ENCODE measurements at places on chromosomes 6 and 20. TPM values are rescaled to one million over a fixed set of nuclear protein-coding genes. Genes with fewer than 3 reads are reported as not detected.
A peak's percentile ranks its signal among the peaks of the same experiment; 100 is the strongest.

Gene ADGRG6
- total RNA-seq: 0.49 TPM

Gene TENT5A
- 36.9 TPM for total RNA-seq

Gene NKX2-2
- 78.8 TPM for total RNA-seq

Gene NKAIN4
- not detected for total RNA-seq

DNA sequence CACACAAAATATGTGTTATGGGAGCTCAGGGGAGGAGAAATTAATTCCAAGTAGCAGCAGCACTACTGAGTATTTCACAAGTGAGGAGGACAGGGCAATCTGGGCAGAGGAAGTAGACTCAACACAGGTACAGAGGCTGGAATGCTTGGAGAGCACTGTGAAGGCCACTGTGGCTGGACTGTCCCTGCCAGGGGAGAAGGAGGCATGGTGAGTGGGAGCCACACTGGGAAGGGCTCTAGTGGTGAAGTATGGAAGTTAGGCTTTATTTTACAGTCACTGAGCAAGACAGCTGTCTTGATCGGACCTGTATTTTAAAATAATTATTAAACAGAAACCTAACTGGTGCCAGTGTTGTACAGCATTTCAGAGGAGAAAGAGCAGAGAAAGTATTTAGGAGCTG, 28.8 kb downstream of the FAM229B start:
- H3K27me3 ChIP-seq: peaks cover 4% of the 10 kb centered on the region
- H3K36me3 ChIP-seq: no peaks in the 10 kb centered on the region
- no peak overlapping the region for H3K4me3 ChIP-seq
- no peak overlapping the region for H3K27ac ChIP-seq
- no peaks in the 10 kb centered on the region for H3K4me1 ChIP-seq
- DNase-seq: peak; percentile 2

DNA sequence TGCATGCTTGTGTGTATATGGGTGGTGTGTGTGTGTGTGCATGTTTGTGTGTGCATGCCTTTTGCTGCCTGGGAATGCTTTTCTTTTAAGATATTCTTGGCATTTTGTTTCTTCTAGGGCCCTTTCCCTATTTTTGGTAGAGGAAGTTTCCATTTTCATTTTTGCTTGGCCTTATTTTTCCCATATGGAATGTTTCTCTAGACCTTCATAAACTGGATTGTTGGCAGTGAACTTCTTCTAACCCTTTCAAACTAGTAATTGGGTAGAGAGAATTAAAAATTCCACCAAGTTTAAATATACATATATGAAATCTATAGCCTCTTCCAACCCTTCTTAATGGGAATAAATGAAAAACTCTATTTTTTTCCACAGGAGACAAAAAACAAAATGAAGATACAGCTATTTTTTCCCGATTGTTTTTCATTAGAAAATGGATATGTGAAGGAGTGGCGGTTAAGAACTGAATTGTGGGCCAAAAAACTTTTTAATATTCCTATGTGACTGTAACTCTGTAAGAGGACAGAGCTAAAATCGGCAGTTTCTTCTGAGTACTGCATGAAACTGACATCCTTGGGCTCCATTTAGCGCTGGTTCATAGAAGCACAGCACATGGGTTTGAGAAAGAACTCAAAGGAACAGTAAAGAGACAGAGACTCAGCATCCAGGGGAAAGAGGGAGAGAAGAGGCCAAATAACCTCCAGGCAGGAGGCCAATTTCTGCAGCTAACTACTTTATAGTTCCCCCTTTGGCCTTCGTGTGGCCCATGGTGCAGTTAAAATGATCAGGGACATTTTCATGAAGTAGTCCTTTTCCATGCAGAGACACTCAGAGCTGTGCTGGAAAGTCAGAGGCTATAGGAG, 102.1 kb downstream of the TMEM170B start:
- H3K4me3 ChIP-seq: no peak overlapping the region
- no peaks in the 10 kb centered on the region for H3K27me3 ChIP-seq
- no peaks in the 10 kb centered on the region for H3K36me3 ChIP-seq
- DNase-seq: no peak
- no peak overlapping the region for H3K27ac ChIP-seq

Data from A673 (cell line).